NCI-H2227 treated with DMSO at 0.1 percent for 48 hours (cell line): ENCODE measurements at places on chromosomes 6 and 20.

GRCh38 chr20:50815162-50815989 is 20.5 kb downstream of the BCAS4 start:
- peak; percentile 88 for DNase-seq

DNA sequence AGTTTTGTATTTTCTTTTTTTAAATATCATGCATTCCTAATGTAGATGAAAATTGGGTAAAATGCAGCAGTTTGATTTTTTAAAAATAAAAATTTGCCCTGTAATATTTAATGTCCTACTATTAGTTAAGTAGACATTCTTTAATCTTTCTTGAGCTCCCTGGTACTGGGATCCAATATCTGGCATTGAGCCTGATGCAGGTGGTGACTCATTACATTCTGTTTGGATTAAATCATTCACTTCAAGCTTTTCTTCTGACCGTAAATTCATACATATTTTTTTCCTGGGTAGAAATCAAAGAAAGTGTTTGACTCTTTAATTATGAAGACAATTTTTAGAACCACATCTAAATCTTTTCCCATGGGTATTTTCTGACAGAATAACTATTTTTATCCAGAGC is 768.8 kb upstream of the SLC35B3 start:
- no peak for DNase-seq

DNA sequence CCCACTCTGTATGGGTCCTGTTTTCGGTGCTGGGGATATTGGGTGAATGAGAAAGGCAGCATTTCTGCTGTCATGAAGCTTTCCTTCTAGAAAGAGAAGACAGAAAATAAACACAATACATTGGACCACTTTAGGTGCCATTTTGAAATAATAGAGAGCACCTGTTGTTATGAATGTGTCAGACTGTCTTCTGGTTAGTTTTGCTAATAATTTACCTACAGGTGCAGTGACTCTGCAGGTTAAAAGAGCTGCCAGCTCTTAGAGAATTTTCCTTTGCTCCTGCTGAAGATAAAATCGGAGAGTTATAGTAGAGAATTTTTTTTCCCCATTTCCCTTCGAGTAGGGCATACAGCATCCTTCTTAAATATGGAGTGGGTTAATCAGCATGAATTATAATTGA is 21.9 kb upstream of the GCLC start:
- DNase-seq, result no peak

- peak; percentile 63 for DNase-seq
These were observed 20.8 kb downstream of the DAAM2 start for GRCh38 chr6:39812853-39813533.

DNA sequence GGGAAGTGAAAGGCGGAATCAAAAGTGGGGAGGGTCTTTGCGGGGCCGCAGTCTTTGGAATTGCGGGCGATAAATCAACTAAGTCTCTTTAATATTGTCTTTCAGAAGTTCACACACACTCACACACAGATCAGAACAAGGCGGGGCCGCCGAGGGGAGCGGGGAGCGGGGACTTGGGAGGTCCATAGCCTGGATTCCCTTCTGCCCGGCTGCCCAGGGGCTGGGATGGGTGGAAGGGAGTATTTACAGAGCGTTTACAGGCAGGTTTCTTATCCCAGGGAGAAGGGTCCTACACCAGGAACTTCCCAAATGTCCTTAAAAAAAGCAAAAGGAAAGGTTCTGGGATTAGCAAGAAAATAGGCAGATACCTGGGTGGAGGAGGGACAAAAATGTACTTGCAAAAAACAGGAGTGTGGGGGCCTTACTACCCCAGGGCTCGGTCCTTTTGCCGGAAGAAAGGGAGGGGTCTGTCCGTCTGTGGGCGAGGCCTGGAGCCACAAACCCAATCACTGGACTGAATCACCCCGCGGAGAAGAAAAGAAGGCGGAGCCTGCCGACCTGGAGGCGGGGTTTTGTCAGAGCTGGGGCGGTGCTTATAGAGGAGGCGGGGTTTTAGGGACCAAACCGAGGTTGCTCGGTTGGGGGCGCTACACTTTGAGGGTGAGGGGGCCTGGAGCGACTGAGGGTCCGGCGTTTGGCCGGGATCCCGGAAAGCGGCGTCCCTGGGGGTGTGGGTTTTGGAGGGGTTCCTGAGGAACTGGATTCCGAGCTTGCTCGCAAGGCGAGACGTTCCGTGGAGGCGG is 3.2 kb downstream of the PRRT1 start:
- no peak for DNase-seq

GRCh38 chr20:44204156-44204831 is 6.3 kb downstream of the OSER1 start:
- DNase-seq, result no peak

DNA sequence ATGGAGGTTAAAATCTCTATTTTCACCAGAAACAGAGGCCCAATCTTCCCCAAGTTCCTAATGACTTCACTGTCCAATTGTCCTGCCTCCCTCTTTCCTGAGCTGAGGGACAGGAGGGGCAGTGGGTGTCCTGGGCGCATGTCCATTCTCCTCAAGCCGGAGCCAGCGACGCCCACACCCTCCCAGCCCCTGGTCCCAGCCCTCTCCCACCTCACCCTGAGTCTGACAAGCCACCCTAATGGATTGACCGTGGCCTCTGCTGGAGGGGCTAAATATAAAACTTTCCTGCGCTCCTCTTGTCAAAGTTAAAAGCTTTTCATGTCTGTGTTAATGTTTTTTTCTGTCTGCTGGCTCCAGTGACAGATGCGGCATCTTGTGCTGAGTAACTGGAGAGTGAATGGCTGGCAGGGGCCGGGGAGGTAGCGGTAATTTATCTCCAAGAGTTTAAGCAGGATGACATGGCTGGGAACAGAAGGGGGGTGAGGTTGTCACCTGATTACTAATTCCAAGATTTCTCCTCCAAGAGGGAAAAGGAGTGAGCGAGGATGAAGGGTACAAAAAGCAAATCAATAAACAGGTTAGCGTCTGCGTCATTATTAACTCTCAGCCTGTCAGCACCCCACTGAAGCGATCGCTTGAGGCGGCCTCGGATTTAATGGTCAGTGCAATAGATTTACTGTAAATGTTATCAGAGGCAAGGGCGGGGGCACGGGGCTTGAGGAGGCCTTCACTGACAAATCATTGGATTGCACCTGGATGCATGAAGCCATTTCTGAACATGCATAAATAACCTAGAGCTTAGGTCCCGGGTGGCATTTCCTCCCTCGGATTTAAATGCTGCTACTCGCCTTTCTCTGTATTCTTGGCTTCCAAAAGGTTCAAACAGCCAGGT is 118.1 kb upstream of the MAFB start:
- no peak for DNase-seq

DNA sequence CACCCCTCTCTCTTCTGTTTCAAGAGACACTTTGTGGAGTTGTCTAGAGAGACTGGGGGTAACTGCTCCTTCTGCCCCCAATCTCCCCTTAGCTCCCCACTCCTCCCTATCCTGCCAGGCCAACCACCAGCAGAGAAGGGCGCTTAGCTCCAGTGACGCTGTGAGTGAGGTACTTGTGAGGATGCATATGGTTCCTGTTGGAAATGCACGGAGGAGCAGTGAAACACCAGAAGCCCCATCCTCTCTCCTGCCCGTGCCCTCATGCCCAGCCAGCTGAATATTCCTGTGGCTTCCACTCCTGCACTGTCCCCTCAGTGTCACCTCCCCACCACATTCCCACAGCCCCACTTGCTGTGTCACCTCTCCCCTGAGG is 11.9 kb downstream of the NT5E start:
- no peak for DNase-seq

DNA sequence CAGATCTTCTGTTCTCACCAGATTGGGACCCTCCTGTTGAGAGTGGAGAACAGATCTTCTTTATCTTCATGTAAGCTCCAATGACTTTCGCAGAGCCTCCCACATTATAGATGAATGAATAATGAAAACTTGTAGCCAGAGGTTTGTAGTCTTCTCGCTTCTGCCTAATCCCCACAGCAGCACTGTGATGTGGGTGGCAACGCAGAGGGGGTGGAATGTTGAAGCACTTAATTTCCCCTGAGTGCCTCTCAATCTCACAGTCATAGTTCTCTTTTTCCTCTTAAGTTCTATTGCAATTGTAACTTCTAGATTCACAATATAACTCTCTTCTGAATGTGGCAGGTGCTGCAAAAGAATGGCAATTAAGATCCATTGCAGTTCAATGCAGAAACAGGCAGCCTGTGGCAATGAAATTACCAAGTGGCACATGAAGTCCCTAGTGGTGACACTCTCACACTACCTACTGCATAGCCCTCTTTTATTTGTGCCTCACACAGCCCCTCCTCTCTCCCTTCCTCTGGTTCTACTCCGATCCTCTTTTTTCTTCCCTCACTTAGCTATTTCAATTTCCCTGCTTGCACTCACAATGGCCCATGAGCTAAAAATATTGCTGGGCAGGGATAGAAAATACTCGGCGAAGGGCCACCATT is 281.9 kb downstream of the UBE3D start:
- DNase-seq, result no peak

DNA sequence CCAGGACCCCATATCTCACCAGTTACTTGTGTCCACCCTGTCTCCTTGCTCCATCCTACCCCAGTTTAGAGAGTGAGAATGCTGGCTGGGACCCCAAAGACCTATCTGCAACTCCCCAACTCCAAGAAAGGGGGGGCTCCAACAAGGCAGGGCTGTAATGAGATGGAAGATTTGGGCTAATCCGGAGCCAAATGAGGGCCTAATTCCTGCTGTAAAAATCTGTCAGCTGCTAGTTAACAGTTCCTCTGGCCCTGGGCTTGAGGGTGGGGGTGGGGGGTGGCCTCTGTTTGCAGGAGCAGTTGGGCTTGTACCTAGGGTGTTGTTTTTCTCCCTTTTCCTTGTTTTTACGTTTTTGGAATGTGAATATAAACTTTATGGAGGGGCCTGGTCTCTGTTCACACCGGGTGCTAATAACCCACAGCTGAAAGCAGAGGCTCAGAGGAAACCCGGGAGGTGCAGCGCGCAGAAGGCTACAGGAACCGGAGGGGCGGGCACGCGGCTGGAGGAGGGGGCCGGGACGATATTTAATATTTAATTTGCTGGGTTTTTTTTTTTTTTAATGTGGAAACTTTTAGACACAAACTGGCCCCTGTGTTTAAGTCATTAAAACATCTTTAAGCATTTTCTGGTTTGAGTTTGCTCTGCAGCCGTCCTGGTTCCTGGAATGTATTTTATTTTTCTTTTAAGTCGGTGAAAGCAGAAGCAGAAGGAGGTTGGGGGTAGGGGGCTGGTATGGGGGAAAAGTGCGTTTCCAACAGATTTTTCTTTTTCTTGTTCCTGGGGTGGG is 70.7 kb downstream of the NCR2 start:
- no peak for DNase-seq

DNA sequence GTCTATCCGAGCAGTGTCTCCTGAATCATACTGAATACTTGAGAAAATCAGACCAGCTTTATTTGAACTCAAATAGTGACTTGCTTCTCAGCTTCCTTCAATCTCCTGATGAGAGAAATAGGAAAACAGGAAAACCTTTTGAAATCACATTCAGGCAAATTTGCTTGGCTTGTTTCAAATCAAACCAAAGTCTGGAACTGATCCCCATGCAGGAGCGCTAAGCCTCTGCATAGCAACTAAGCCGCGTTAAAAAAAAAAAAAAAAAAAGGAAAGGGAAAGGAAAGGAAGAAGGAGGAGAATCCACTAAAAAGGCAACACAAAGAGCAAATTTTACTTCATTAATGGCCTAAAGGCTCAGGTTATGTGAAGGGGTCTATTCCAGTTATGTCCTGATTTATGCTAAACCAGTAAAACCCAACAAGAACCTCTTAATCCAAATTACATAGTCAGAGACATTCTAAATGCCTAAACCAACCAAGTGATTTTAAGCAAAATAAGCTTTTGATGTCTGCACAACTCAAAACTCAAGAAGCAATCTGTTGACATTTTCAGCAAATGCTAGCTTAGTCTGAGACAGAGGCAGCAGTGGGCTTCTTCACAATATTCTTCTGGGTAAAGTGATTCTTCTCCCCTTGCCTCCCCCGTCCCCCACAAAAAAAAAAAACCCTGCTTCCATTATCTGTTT is 112.5 kb downstream of the SOBP start:
- DNase-seq, result no peak

DNA sequence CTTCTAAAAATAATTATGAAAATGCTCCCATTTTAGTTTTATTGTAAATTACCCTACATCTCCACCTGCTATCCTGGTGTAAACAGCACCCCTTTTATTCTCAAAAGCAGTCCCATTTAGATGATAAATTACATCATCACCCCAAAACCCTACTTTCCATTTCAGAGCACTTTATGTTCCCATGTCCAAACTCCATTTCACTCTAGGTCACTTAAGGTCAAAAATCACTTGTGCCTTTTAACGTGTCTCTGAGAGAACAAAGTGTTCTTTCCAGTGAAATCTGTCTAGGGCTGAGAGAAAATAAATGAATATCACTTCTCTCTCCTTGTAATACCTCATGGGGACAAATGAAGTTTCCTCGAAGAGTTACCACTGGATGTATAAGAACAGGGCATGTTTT is 157.3 kb downstream of the INSM1 start:
- no peak for DNase-seq

DNA sequence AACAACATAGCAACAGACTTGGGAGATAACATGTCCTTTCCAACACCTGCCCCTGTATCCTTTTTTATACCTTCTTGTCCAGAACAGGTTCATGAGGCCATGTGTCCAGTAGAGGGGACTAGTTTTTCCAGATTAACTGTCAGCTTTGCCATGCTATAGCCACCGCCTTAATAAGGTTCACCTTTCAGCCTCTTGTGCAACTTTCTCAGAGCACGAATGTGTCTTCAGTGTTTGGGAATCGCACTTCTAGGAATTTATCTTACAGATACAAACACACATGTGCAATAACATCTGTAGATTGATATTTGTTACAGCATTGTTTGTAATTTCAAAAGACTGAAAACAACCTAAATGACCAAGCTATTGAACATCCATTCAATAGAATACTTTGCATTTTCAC is 21.4 kb downstream of the NCR2 start:
- DNase-seq, result no peak

DNA sequence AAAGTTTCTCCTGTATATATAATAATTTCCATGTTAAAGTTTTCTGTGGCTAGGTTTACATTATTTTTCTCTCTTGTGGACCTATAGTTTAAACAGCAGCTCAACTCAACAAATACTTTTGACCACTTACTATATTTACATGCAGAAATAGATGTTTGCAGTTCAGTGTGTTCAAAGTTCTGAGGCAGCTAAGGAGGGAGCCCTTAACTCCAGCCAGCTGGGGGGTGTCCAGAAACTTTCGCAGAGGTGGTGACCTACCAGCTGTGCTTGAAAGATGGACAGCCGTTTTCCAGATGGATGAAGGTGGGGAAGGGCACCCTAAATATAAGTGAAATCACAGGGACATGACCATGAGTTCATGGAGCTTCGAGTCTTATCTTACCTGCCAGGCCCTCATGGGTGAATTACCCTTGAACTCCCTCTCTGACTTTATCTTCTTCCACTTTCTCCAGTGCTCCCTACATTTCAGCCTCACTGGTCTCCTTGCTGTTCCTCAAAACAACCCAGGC is 33.4 kb downstream of the DHX35 start:
- DNase-seq, result no peak

- DNase-seq, result no peak
These were observed 1.6 kb downstream of the FOXP4 start for GRCh38 chr6:41547799-41548097.

- DNase-seq, result no peak
These were observed 79.8 kb downstream of the TBC1D7 start for GRCh38 chr6:13248584-13248985.
